ENCODE measurements at places on chromosomes 6 and 20.

DNA sequence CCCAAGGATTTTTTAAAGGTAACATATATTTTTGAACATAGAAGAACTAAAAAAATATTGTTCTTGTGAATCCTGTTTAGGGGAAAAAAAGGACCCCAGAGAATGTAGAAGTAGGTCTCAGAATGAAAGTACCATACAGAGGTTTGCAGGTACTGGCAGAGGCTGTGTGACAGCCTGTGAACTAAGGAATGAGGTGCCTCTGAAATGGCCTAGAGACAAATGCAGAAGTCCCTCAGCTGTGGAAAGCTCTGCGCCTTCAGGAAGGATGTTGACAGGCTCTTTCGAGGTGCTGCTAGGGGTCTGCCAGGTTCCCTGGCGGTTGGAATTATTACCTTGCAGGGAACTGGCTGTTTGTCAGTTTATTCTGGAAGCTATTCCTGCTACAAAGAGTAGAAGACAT is 8.6 kb upstream of the TUBB2B start:
- DNase-seq, result no peak

GRCh38 chr6:47342824-47343223 is 33.1 kb upstream of the TNFRSF21 start:
- DNase-seq, result no peak

DNA sequence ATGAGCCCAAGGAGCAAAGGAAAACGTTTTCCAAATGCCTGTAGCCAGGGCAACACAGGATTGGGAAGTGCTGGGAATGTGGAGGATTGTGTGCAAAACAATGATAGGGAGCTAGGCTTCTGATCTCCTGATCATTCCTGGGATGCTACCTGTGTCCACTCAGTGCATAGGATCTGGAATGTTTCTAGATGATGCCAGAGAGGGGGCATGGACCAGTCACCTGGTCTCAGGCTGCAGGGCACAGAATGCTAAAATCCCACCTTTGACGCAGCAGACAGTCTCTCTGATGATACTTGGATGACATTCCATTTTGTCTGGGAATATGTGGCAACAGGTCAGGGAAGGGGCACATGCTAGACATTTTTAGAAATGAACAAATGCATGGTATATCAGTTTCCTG is 128.9 kb downstream of the CLIC5 start:
- DNase-seq, result no peak

- DNase-seq, result no peak
These were observed 9.2 kb downstream of the TMC2 start for GRCh38 chr20:2545594-2545993.

GRCh38 chr20:18695175-18695574 is 107.3 kb downstream of the DTD1 start:
- DNase-seq, result no peak

GRCh38 chr6:149246691-149247384 is 70.7 kb upstream of the TAB2 start:
- no peak for DNase-seq

GRCh38 chr6:133969921-133970295 is 16.9 kb downstream of the TBPL1 start:
- DNase-seq, result no peak

DNA sequence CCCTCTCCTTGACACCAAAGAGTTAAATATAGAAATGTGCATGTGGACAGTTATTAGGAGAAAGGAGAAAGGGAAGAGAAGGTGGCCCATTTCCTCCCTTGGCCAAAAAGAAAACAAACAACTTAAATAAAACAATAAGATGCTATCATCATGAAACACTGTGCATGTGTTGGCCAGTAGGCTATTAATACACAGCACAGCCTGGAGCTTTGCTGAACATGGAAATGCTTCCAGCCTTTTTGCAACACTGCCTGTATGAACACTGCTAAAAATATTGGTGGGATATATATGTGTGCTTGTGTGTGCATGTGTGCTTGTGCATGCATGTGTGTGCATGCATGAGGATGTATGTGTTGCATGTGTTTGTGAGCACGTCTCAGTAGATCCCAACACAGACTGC is 100.4 kb downstream of the LY86 start:
- DNase-seq, result no peak

DNA sequence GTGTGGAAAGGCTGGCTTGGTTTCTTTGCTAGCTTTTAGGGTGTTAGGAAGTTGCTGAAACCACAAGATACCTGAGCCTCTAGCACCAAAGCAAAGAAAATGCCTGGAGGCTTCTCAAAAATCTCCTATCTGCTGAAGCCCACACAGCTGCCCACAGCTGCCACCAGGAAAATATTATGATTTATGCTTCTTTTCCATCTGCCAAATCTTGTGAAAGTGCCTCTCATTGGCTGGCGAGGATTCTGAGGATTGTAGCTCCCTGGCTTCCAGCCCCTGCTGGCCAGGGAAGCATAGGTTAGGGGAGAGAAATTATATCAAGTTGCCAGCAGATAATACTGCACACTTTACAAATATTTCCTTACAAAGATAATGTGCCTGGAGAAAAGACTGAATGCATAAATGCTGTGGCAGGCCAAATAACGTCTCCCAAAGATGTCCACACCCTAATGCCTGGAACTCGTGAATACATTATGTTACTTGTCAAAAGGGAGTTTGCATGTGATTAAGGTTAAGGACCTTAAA is 98.4 kb downstream of the MRPL14 start:
- no peak for DNase-seq

- DNase-seq, result no peak
These were observed 58.4 kb upstream of the IER3 start for GRCh38 chr6:30802731-30803130.

GRCh38 chr20:39875492-39876110 is 813.4 kb downstream of the MAFB start:
- DNase-seq, result no peak

DNA sequence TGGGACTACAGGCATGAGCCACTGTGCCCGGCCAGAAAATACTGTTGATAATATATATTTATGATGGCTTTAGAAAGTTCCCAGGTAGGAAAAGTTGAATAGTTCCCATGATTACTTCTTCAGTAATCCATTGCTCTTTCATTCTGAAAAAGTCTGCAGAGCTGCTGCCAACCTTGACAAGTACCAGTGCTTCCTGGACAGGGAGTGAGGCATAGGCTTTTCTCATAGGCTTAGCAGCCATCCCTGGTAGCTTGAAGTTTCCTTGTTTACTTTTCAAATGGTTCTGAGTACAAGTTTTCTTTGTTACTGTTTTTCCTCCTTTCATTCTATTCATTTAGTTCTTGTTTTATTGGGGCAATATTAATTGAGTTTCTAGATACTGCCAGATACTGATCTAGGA is 7.8 kb downstream of the RWDD1 start:
- DNase-seq, result no peak

DNA sequence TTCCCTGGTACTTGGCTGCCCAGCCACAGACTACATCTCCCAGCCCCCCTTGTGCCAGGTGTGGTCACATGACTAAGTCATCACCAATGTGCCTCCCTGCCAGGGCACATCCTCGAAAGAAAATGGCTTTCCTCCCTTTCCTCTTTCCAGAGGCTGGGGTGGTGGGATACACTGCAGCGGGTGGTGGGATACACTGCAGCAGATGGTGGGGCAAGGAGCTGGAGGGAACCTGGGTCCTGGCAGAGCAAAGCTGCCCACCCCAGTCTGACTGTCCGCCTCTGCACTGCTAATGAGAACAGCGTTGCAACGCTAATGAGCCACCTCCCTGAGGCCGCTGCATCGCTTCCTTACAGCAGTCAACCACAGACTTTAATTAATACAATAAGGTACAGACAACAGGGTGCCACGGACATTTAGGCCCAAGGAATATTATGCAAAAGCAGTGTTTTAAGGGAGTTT is 125.3 kb downstream of the PREX1 start:
- no peak for DNase-seq

DNA sequence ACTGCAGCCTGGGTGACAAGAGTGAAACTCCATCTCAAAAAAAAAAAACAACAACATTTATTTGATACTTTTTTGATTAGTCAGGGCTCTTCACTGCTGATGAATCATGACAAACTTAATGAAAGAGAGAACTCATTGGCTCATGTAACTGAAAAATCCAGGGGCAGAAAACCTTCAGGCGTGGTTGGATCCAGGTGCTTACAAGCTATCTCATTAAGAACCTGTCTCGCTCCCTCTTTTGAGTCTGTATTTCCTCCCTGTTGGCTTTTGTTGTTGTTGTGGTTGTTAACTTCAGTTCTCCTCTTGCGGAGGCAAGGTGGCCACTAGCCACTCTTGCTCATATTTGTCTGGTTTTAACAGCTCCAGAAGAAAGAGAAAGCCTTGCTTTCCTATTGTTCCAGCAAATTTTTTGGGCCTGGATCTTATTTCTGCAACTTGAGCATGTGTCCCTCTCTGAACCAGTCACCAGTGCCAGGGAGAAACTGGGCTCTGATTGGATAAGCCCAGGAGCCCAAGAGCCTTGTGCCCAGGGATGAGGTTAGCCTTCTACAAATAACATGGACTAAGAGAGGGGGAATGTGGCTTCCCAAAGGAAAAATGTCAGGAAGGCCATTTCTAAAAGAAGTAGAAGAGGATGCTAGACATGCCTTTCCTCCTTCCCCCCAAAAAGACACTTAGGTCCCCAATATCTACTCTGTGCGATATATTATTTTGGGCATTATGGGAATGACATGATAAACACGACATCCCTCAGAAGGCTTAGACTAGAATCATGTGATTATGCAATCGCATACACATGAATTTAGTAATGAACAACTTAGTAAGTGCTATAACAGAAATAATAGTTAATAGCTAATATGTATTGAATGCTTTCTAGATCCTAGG is 64.5 kb downstream of the PHACTR2 start:
- DNase-seq, result no peak

- no peak for DNase-seq
These were observed 18.4 kb upstream of the ULBP3 start for GRCh38 chr6:150087336-150087735.

GRCh38 chr6:105993341-105994117 is 92.6 kb upstream of the PRDM1 start:
- DNase-seq, result no peak

- no peak for DNase-seq
These were observed 410.7 kb upstream of the RUNX2 start for GRCh38 chr6:44917430-44917829.

DNA sequence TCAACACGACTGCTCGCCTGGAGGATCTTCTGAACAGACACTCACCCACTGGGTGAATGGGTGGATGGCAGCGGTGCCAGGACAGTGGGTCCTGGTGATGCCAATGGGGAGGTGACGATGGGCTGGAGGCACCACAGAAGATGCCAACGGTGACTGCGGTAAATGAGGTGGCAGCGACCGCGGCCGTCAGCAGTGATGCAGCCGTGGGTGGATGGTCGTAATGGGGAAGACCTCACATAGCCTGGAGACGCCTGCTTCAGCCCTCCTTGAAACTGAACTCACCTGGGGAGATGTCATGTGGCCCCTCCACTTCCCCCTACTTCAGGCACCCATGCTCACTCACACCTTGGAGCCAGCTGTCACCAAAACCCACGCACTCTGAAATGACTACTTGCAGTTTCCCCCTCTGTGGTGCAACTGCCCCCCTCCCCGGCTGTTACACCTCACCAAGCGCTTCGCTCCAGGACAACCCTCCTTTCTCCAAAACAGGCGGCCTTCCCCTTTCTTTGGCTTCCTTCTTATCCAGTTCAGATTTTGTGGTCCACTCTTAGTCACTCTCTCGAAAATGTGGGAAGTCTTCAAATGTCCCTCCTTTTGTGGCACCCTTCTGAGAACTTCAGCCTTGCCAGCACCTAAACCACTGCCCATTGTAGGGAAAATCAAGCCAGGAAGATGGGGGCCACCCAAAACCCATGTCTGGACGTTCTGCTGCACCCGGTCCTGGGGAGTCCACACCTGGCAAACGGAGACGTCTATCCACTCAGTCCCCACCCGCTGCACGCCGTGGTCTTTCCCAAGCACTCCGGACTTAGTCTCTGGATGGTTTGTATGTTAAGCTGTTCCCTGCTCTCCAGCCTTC is 10.4 kb upstream of the ABHD16B start:
- no peak for DNase-seq

- DNase-seq, result no peak
These were observed 210.4 kb downstream of the KCNQ5 start for GRCh38 chr6:72832271-72832670.

GRCh38 chr20:20553541-20553940 is 158.9 kb downstream of the RALGAPA2 start:
- no peak for DNase-seq

- no peak for DNase-seq
These were observed 26.8 kb upstream of the RPP40 start for GRCh38 chr6:5030596-5031136.

DNA sequence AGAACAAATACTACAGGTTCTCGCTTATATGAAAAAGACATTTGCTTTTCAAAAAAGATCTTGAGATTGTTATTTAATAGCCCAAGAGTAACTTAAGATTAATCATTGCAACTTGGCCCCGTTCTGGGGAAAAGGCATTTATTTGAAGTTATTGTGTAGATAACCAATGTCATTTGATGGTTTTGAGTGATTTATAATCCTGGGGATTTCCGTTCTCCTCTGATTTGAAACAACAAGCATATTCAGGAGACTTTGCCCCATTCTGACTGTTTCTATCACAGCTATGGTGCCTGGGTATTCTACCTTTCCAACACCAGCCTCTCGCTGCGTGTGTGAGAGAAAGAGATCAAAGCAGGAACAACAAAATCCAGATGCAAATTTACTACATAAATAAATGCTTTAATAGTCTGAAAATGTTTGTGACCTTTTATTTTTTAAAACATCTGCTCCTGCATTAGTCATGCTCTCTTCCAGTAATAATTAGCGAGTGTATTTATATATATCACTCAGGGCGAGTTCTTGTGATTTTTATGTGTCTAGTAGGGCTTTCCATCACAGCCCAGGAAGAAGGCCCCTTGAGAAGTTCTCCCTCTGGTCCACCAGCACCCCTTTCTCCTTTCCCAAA is 197.9 kb upstream of the FOXQ1 start:
- no peak for DNase-seq

- no peak for DNase-seq
These were observed 11.5 kb upstream of the PREX1 start for GRCh38 chr20:48839154-48839917.

- no peak for DNase-seq
These were observed at the start of gene IL20RA for GRCh38 chr6:137044366-137045221. Gene IL20RA, minus strand, starts transcription at chr6:137044965. Its CDS starts 237 bp downstream, at chr6:137044728.

GRCh38 chr6:83221889-83222479 is 28.8 kb downstream of the RWDD2A start:
- DNase-seq, result peak; percentile 10

GRCh38 chr20:61664556-61665320 is 400.9 kb downstream of the TAF4 start:
- no peak for DNase-seq

GRCh38 chr6:116556814-116557415 is 3.4 kb downstream of the CALHM4 start:
- no peak for DNase-seq

GRCh38 chr6:163825033-163825432 is 410.5 kb downstream of the QKI start:
- peak; percentile 54 for DNase-seq

DNA sequence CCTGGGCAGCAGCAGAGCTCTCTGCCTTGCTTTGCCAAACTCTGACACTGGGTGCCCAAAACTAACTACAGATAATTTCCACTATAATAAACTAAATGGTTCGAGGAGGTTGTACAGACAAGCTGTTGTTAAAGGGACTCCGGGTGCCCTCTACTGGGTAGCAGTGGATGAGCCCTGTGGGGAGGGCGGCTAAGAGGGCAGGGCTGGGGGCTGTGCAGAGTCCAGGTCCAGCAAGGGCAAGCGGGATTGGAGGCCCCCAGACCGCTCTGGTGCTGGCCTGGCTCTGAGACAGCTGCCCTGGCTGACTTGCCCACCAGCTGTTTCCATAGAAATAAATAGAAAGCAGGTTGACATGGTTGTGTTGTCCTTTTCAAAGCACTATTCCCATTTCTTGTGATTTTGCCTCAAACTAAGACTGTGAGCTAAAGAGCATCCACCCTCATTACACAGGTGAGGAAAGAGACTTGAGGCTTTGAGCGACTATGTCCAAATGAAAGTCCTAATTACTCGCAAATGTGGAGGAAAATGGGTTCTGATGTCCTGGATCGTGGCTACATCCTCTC is 167.6 kb upstream of the CST7 start:
- no peak for DNase-seq
